GM23338 (cell line): ENCODE measurements at places on chromosomes 16 and 17. TPM values are rescaled to one million over a fixed set of nuclear protein-coding genes. Genes with fewer than 3 reads are reported as not detected.

IL21R gene
- 2.6 TPM in 2 replicates for total RNA-seq

PRMT7 gene
- total RNA-seq, result 61.9 and 65.3 TPM in 2 replicates

COPZ2 gene
- not detected in 2 replicates for total RNA-seq

DNA sequence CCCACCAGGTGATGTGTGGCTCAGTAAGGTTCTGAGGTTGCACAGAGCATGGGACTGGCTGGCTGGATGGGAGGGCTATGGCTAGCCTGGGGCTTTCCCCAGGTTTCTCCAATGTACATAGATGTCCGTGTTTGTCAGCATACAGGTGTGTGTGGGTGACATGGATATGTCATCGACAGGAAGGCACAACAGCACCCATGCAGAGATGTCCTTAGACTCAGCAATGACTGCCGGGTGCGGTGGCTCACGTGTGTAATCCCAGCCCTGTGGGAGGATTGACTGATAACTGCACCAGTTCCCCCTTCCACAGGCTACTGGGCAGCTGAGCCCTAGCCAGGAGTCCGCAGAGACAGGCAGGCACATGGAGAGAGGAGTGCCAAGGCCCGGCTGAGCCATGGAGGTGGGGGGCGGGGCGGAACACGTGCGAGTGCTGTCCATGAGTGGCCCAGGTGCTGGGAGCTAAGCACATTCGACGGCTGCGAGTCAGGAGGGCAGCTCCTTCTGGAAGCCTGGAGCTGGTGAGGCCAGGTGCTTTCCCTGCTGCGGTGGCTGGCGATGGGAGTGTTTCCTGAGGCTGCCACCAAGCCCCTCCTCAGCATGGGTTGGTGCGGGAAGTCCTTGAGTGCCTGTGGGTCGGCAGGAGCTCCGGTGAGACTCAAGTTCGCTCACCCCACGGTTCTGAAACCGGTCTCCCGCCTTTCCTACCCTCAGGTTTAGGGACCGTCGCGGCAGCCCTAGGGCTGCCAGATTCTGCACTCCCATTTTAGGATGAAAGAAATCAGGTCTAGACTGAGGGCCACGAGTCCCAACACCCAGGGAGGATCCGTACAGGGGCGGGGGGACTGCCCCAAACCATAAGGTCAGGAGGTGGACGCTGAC is 858 bp upstream of the ASPSCR1 start:
- H3K27me3 ChIP-seq, result peaks cover 31% of the 10 kb centered on the region
- no peaks in the 10 kb centered on the region for H3K4me1 ChIP-seq
- H3K36me3 ChIP-seq, result peaks cover 4% of the 10 kb centered on the region; the same call in 1 of the 2 replicates
- peak overlapping the region; percentile 92 for H3K4me3 ChIP-seq
- no peak overlapping the region for H3K27ac ChIP-seq
- peak; percentile 77 for DNase-seq

GRCh38 chr16:27322858-27323780 is 9.3 kb downstream of the IL4R start:
- peaks cover 47% of the 10 kb centered on the region for H3K4me1 ChIP-seq
- H3K36me3 ChIP-seq, result no peaks in the 10 kb centered on the region
- H3K4me3 ChIP-seq, result no peak overlapping the region
- no peaks in the 10 kb centered on the region for H3K27me3 ChIP-seq
- no peak for DNase-seq
- H3K27ac ChIP-seq, result no peak overlapping the region
